Activated naive CD4-positive, alpha-beta T cell (primary cell): ENCODE measurements at places on chromosomes 6 and 20.

GRCh38 chr6:145964948-145965366 is 799 bp upstream of the SHPRH start:
- DNase-seq, result no peak

- no peak for DNase-seq
Observed at GRCh38 chr6:5663739-5664138, 343.0 kb downstream of the NRN1 start.

DNA sequence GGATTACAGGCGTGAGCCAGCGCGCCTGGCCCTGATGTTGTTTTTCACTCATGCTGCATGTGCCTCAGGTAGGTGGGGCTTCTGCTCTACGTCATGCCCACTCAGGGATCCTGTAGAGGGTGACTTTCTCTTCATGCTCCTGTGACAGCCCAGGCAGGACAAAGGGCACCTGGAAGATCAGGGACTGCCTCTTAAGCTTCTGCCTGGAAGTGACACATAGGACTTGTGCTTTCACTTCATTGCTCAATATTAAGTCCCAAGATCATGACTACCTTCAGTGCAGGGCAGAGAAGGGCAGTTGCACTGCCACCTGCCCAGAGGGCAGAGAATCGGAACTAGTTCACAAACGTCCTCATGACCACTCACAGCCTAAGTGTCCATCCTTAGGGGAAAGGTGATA is 249.5 kb upstream of the SULF2 start:
- no peak for DNase-seq

- DNase-seq, result no peak
Observed at GRCh38 chr20:50784464-50784863, 10.4 kb upstream of the BCAS4 start.

- no peak for DNase-seq
Observed at GRCh38 chr6:22929311-22929985, 360.1 kb downstream of the HDGFL1 start.

DNA sequence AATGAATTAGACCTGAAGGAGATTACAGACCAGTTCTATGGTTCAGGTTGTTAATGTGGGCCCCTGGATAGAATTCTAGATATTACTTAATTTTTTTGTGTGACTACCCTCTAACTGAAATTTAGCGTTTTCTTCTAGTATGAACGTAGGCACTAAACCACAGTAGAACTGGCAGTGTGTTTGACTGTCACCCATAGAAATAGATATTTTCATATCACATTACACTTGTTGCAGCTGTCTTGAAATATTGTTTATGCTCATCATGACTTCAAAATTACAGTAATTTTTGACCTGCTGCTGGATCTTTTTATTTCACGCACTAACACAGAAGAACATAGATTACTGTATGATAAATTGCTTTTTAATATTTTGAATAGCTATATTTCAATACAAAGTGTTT is 31.6 kb downstream of the E2F3 start:
- DNase-seq, result no peak

- DNase-seq, result no peak
Observed at GRCh38 chr6:45461486-45461885, 83.8 kb upstream of the SUPT3H start.

GRCh38 chr6:158674342-158675131 is 24.7 kb downstream of the SYTL3 start:
- DNase-seq, result no peak

GRCh38 chr20:18943542-18943941 is 130.0 kb downstream of the SCP2D1 start:
- DNase-seq, result no peak

- DNase-seq, result no peak
Observed at GRCh38 chr6:49733680-49734079, 10.5 kb downstream of the CRISP3 start.

DNA sequence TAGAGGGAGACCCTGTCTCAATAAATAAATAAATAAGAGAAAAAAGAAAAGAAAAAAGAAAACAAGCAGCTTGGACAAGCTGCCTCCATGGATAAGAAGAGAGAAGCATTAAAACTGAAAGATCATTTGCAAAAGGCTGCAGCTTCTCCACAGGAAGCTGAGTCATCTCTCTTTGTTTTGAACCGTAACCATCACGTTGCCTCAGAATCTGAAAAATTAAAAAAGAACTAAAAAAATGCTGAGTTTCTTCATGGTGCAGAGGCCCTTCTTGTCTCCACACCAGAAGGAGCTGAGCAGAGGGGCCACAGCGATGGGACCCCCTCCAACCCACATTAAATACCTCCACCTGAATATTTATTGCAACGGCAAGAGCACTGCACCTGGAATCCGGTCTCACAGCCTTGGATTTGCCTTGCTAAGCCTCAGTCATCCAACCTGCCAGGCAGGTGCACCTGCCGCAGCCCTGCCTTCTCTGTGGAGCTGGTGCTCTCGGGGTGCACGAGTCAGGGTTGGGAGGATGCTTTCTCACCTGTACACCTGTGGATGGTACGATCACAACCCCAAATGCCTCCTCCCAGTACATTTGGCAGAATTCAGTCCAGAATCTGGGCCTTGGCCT is 28.1 kb downstream of the TOX2 start:
- no peak for DNase-seq

- DNase-seq, result no peak
Observed at GRCh38 chr6:37182736-37183590, 13.0 kb downstream of the PIM1 start.

DNA sequence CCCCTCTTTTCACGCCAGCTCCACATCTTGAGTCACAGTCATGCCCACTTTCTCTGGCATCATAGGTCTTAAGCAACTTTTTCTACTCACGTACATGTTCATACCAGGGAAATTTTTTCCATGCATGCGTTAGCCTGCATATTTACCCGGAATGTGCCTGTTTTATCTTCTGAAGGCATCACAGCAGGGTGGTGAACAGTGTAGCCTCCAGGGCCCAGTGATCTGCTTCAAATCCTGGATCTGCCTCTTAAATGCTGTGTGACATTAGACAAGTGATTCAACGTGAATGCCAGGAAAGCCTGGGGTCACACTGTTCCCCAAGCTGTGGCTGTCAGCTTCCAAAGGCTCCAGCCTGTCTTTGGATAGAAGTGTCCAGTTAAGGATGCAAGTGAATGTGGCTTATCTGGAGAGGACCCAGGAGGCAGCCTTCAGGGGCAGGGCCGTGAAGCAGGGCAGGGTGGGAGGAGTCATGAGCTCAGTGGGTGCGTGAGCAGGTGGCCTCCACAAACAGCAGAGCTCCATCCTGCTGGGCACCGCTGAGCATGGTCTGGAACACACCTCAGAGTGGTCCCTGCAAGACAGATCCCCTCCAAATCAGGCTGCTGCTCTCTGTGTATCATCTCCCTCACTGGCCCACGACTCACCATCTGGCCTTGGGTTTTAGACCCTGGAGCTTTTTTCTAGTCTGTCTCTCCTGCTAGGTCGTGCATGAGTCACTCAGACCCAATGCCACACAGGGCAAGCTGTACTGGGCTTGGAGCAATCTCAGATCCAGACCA is 30.4 kb upstream of the CD93 start:
- no peak for DNase-seq

- DNase-seq, result no peak
Observed at GRCh38 chr20:555976-556385, 12.4 kb upstream of the CSNK2A1 start.
